Esophagus squamous epithelium (tissue), 5 donors: ENCODE measurements at places on chromosomes 16 and 17.

- DNase-seq: no peak
These were observed 31.0 kb downstream of the HASPIN start for GRCh38 chr17:3754458-3755334.

GRCh38 chr17:55458978-55459377 lies 37.3 kb upstream of the MMD start:
- no peak for DNase-seq

- DNase-seq: no peak
These were observed 348.7 kb upstream of the TNRC6C start for GRCh38 chr17:77609553-77610517.

DNA sequence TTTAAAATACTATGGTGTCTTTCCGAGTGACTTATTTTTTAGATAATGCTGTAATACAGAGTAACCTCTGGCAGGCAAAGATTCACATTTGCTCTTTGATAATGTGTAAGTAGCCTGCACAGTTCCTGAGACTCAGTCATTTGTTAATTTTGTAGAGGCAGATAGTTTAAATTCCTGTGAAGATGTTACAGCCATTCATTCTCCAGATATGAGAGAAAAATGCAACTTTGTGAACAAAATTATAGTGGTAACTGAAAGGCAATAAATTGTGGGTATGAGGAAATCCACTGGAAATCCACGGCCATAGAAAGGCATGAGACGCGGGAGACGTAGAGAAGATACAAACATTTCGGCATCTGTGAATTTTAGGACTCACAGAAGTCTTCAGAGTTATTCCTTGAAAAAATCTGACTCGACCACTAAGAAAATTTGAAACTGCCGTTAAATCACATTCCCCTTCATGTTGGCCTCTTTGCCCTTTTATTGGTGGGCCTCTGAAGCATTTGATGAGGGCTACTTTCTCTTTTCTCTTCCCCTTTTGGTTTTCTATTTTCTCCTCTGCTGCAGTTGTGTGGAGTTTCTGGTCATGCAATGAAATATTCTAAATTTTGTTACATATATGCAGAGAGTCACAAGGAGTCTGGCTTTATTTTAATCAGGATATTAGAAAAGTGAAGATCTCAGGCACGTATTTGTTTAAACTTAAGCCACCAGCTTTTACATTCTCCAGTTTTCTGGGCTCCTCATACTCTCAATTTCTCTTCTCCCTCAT lies 18.8 kb downstream of the HS3ST3A1 start:
- DNase-seq: no peak

DNA sequence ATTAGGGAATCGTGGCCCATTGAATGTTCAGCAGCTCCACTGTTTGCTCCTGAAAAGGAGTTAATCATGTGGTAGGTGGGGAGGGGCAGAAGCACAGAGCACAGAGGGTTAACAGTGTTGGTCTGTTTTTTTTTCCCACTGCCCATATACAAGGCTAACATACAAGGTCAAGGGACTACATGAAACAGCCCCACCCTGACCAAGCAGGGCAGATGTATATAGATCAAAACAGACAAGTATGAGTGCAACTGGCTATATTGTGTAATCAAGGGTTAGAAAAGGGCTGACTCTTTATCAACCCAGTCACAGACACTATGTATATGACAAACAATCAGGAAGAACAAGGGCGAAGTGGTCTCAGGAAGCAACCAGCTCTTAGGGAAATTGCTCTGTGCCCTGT lies 186.6 kb upstream of the CDH11 start:
- no peak for DNase-seq

- DNase-seq: no peak
These were observed 6.6 kb upstream of the PIK3R6 start for GRCh38 chr17:8873801-8874715.

DNA sequence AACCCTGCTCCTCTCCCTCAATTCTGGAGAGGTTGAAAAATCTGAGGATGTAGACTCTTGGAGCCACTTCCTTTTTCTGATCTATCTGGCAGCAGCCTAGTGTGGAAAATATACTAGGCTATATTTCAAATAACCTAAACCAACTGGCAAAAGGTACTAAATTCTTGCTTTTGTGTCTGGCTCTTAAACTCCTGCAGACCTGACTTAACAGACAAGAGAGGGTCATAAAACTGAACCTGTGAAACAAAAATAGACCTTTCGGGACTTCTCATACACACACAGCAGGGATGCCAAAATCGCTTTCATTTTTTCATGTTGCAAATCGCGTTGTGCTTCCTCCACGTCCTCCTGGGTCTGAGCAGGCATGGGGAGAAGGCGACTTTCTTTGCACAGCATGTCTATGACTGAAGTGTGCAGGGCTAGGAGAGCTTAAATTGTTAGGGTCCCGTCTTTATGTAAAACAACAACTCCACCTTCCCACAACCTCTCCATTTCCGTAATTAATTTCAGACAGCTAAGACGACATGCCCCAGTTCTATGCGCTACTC lies 520.7 kb upstream of the PSMD7 start:
- DNase-seq: no peak

GRCh38 chr17:67623767-67624166 lies 94.0 kb upstream of the NOL11 start:
- no peak for DNase-seq

- DNase-seq: no peak
These were observed 30.3 kb upstream of the CDH15 start for GRCh38 chr16:89140981-89141883.

DNA sequence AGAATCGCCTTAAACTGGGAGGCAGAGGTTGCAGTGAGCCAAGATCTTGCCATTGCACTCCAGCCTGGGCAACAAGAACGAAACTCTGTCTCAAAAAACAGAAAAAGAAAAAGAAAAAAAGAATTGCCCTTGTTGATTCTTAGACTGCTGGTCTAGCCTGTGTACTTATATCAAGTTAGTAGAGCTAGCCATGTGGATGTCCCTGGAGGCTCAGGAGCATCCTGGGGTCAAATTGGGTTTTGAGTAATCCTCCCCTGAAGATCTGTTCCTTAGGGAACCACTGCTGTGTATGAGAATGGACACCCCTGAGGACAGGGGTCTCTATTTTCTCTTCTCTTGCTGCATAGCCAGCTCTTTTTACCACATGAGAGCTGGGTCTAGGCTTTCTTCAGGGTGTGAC lies 21.5 kb downstream of the SLC7A6OS start:
- DNase-seq: no peak

- no peak for DNase-seq
These were observed 32.2 kb upstream of the ABCA3 start for GRCh38 chr16:2372684-2373083.

DNA sequence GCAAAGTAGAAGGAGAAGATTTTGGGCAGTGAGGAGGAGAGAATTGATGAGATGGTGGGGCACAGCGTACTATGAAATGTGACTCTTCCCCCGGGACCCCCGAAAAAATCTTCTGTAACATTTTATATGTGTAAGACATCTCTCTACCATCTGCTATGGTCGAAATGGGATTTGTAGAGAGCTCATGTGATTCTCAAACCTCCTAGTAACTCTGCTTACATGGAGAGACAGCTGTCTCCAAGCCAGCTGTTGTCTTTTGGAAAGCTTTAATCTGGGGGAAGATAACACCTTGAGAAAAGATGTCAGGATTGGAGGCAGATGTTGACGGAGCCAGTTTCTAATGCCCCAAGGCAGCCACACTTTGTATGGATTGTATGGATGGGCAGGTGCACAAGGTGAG lies 94.1 kb downstream of the PRKCB start:
- no peak for DNase-seq

DNA sequence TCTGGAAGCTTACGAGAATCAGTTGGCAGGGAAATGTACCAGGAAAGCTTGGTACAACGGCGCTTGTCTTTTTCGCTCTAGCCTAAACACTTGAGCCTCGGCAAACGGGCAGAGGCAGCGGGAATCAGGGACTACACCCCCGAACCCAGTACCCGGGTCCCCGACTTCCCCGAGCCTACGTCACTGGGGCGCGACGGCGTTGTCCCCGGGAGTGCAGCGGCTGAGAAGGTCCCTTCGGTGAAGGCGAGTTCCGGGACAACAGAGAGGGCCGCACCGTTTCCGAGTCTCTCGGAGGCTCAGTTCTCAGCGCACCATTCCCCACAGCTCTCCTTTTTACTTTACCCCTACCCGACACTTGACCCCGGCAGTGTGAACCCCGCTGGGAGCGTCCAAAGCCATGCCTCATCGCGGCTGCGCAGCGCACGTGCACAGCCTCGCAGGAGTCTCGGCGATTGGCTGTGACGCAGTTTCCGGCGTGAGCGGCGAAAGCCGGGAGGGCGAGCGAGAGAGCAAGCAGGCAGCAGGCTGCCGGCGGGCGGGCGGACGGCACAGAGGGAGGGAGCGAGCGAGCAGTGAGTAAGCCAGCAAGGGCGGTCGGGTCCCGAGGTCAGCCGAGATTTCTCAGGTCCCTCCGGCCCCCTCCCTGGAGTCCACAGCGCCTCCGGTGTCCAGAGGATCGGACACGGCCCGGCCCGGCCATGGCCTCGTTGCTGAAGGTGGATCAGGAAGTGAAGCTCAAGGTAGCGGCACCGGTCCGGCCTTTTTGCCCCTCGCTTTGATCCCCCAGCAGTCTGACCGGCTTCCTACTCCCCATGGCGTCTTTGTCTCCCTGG lies at the start of gene PSME3:
PSME3 (plus strand) TSS at position 464 of the 833 bp plus-strand sequence; CDS start at position 699, 235 bp downstream.
- peak; percentile 41 for DNase-seq

DNA sequence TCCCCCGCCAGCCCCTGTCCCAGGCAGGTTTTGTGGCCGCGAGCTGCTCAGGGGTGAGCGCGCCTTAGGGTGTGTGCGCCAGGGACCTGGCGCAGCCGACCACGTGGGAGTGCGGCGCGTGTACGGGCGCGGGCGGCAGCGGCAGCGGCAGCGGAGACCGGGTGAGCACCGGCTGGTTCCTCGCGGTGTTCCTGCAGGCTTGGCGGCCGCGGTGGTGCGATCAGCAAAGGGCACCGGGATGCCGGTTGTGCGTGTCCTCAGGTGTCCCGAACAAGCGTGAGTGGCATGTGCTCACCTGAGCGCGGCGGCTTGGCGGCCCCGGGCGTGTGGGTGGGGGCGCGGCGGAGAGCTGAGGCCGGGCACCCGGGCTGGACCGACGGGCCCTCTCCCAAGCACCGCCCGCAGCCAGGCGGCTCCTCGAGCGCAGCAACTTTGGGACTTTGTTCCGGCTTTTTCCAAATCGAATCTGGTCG lies 381 bp upstream of the HSD11B2 start:
- no peak for DNase-seq

GRCh38 chr16:27839419-27839818 lies 224.1 kb downstream of the GSG1L start:
- DNase-seq: no peak

DNA sequence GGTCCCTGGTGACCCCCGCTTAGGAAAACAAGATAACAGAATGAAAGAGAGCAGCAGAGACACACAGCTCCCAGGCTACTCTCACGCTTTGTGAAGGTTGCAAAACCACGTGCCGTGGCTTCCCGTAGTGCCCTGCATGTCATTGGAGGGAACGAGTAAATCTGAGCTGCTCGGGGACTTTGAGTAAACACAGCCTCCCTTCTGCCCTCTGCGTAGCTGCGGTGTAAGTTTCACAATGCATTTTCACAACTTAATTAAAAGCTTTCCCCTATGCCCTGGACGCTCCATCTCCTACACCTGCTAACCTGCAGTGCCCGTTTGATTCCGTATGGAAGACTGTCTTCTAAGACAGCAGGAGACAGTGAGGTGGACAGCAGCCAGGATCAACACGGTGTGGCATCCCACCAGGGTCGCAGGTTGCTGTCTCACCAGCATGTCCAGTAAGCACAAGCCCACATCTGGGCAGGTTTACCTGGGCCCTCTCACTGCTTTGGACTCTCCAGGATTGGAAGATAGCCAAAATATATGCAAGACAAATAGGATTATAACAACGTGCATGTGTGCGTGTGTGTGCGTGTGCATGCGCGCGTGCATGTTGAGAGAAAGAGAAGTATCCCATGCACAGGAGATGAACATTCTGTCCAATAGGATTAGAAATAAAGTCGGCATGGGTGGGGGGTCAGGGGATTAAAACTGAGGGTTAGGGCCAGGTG lies 116.4 kb upstream of the RCVRN start:
- no peak for DNase-seq

- DNase-seq: no peak
These were observed 414.6 kb upstream of the GOT2 start for GRCh38 chr16:59148769-59149155.

DNA sequence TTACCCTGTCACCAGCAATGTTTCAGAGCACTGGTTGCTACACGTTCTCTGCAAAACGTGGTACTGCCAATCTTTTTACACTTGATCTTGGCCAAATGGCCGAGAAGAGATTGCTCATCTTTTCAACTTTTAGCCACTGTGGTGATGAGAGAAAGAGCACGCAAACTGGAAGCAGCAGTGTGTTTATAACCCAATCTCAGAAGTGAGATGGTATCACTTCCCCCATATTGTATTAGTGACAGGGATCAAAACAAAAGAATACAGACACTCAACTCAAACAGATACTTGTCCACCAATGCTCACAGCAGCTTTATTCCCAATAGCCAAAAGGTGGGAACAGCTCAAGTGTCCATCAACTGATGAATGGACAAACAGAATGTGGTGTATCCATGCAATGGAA lies 72.1 kb upstream of the FA2H start:
- no peak for DNase-seq
